ENCODE measurements at places on chromosomes 2 and 18. TPM values are rescaled to one million over a fixed set of nuclear protein-coding genes. Genes with fewer than 3 reads are reported as not detected.

GRCh38 chr2:142824756-142825155 lies 52.7 kb upstream of the KYNU start:
- DNase-seq = no peak

DNA sequence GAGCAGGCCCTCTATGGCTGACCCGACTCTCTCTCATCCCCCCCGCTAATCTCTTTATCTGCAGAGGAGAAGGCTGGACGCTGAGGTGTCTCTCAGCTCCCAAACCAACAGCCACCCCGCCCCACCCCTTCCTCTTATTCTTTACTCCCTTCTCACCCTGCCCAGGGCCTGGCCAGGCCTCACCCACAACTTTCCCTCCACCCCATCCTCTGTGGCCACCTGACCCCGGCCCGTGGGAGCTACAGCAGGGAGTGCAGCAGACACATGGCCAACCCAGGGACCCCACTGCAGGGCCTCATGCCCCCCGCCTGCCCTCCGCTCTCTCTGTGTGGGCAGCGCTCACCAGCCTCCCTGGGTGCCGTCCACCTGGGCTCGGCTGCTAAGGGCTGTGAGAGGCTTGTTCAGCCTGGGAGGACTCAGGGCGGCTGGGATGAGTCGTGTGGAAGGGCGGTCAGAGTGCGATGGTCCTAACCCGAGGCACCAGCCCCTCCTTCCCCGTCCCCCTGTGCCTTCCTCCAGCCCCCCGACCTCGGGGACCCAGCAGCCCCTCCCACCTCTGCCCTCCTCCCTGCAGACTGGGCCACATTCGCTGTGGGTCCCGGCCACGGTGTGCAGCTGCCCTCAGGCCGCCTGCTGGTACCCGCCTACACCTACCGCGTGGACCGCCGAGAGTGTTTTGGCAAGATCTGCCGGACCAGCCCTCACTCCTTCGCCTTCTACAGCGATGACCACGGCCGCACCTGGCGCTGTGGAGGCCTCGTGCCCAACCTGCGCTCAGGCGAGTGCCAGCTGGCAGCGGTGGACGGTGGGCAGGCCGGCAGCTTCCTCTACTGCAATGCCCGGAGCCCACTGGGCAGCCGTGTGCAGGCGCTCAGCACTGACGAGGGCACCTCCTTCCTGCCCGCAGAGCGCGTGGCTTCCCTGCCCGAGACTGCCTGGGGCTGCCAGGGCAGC lies 6.8 kb downstream of the NEU4 start:
- DNase-seq = no peak

- DNase-seq = no peak
Measured at GRCh38 chr18:62101321-62101721, 85.5 kb downstream of the PIGN start.

DNA sequence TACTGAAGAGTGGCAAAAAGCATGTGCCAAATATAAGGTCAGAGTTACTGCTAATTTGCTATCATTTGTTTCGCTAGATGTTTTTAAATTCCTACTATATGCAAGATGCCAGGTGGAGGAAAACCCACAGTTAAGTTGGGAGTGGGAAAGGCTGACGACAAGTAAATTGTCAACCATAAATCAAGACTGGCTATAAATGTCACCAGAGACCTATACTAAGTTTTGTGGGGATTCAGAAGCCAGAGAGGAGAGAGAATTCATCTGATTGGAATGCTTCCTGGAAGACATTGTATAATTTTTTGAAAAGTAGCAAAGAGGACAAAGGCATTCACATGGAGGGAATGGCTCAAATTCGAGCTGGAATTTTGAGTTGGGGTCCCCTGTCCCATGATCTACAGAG lies 64.3 kb downstream of the CFAP221 start:
- DNase-seq = no peak

CENPA gene
- 2.3 TPM for polyA plus RNA-seq

DNA sequence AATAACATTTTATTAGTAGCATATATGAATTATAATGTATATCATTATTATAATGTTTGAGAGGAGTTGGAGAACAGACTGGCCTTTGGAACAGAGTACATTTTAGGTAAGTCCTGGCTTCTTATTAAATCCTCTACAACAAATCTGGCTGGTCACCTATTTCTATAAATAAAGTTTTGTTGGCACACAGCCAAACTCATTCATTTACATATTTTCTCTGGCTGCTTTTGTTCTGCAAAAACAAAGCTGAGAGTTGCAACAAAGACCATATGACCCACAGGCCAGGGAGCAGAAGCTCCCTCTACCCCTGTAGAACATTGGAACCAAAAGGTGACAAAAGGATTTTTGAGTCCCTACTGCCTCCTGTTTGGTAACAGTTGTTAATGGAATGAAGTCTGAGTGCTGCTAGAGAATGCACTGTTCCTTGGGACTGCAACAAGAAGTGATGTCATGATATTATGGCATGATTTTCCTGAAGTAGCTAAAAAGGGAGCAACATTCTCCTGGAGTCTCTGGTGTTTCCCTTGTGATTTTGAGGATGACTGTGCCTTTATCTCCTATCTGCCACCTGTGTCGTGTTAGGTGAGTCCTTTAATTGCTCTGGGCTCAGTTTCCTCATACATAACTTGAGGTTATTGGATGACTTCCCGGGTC lies 22.0 kb upstream of the SP9 start:
- no peak for DNase-seq

ANKRD30BL gene
- polyA plus RNA-seq = not detected

TLX2 gene
- polyA plus RNA-seq = not detected

PDE11A gene
- polyA plus RNA-seq = 0.01 TPM

MARCHF4 gene
- 5.3 TPM for polyA plus RNA-seq

- DNase-seq = no peak
Measured at GRCh38 chr2:219912491-219912921, 285.1 kb downstream of the SLC4A3 start.

CFC1 gene
- polyA plus RNA-seq = not detected

DNA sequence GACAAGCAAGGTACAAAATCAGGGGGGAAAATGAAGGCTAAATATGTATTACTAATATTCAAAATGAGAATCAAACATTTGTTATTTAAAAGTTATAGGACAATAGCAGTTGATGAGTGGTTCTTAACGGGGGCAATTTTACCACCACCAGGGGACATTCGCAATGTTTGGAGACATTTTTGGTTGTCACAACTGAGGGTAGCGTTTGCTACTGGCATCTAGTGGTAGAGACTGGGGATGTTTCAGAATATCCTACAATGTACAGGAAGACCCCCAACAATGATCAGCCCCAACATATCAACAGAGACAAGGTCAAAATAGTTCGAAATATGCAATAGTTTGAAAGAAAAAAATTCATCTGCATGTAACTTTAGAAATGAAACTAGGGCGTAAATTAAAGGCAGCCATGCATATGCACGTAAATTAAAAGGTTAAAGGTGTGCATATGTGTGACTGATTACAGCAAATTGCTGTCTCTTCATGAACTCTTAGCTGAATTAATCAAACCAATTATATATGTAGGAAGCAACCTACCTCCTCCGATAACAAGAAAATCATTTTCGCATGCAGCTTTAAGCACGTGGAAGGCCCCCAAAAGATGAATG lies 61.2 kb upstream of the CUL3 start:
- no peak for DNase-seq

GULP1 gene
- 8.4 TPM for polyA plus RNA-seq

- peak; percentile 15 for DNase-seq
Measured at GRCh38 chr2:102473020-102473419, at the start of gene SLC9A4. SLC9A4 (plus strand) TSS chr2:102473226; CDS start chr2:102473760, 534 bp downstream.

ESPNL gene
- polyA plus RNA-seq = 0.16 TPM

CRYBA2 gene
- polyA plus RNA-seq = not detected

DNA sequence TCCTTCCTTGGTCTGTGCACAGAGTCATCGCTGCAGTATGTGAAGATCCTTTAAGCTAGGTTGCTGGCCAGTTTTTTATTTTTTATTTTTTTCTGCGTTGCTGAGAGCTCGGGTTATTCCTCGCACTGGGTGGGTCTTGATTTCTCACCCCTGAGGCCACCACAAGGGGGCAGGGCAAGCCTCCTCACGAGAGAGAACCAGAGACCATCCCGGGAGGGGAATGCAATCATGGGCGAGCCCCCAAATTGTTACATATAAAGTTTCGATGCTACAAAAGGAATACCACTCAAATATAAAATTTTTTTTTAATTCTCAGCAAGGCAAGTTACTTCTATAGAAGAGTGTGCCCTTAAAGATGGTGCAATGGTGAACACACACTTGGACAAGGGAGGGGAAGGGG lies 24.9 kb downstream of the HTR2B start:
- no peak for DNase-seq

GRCh38 chr2:217660423-217660822 lies 342.4 kb downstream of the TNS1 start:
- DNase-seq = no peak

DNA sequence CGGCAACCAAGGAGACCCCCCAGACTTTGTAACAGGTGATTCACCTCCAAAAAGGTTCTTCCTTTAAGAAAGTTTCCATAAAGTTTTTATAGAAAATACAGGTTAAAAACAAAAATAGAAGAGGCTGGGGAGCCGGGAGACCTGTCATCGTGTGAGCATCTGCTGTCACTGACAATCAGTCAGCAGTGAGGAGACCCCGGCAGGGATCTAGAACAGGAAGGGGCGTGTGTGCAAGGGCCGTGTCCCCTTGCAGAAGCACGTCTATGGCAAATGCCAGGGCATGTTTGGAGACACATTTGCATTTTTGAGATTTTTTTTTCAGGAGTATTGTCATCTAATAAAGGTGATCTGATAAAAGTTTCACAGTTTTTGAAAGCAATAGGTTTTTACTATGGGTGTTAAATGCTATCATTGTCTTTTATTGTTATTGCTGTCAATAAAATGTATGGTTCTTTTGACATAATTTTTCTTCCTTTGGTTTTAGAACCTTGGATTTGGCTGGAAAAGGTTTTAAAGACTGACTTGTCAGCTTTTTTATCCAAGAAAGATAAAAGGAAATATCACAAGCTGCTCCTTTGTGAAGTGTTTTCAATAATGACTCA lies 52.1 kb downstream of the MTCL1 start:
- no peak for DNase-seq

- no peak for DNase-seq
Measured at GRCh38 chr2:239882331-239882732, 142.8 kb downstream of the NDUFA10 start.

GRCh38 chr2:46793423-46794416 lies 121.9 kb downstream of the MCFD2 start:
- DNase-seq = no peak

GRCh38 chr2:128091726-128092080 lies 703 bp downstream of the UGGT1 start:
- no peak for DNase-seq

EVX2 gene
- not detected for polyA plus RNA-seq

DNAH6 gene
- 0.08 TPM for polyA plus RNA-seq

SLC66A3 gene
- 20.4 TPM for polyA plus RNA-seq

GRCh38 chr2:102051692-102052277 lies 60.0 kb downstream of the IL1R2 start:
- no peak for DNase-seq

- DNase-seq = no peak
Measured at GRCh38 chr2:240215676-240216051, 75.2 kb upstream of the OTOS start.

NETO1 gene
- polyA plus RNA-seq = 16.3 TPM

- no peak for DNase-seq
Measured at GRCh38 chr2:216081487-216082116, at the start of the genes PECR and TMEM169. PECR (minus strand) TSS chr2:216081809; CDS start chr2:216081741, 68 bp downstream. TMEM169 (plus strand) TSS chr2:216081919; CDS start chr2:216095964, 14,045 bp downstream.

DNA sequence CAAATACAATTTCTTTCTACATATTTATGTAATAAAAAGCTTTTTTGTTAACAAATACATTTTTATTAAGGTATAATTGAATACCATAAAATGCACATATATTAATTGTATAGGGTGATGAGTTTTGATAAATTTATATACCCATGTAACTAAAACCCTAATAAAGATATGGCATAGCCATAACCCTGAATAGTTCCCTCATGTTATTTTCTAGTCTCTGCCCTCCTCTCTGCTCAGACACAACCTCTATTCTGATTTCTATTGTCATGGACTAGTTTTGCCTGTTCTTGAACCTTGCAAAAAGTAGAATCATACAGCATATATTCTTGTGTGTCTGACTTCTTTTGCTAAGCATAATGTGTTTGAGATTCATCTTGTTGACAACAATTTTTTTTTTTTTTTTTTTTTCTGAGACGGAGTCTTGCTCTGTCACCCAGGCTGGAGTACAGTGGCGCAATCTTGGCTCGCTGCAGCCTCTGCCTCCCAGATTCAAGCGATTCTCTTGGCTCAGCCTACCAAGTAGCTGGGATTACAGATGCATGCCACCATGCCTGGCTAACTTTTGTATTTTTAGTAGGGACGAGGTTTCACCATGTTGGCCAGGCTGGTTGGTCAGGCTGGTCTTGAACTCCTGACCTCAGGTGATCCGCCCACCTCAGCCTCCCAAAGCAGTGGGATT lies 38.6 kb upstream of the ZNF512 start:
- DNase-seq = no peak

LAMA3 gene
- polyA plus RNA-seq = 1,944 TPM

- no peak for DNase-seq
Measured at GRCh38 chr2:198162276-198162675, 357.9 kb downstream of the PLCL1 start.

DNA sequence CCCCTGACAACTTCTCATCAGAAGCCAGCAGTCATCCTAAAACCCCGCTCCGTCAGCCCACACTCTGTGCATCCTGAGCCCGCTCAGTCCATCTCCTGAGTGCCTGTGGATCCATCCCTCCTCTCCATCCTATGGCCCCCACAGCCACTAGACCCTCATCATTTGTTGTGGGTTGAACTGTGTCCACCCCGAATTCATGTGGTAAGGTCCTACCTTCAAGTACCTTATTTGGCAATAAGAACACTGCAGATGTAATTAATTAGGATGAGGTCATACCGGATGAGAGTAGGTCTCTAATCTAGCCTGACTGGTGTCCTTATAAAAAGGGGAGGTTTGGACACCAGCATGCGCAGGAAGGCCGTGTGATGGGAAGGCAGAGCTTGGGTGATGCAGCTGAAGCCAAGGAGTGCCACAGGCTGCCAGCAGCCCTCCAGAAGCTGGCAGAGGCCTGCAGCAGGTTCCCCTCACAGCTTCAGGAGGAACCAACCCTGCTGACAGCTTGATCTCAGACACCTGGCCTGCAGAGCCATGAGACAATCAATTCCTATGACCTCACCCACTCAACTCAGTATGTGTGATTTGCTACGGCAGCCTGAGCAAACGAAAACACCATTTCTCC lies 192.4 kb downstream of the ZBTB7C start:
- DNase-seq = no peak

CERS6 gene
- polyA plus RNA-seq = 19.5 TPM

GRCh38 chr2:223062396-223062795 lies 10.4 kb downstream of the KCNE4 start:
- DNase-seq = no peak
